ENCODE measurements at places on chromosomes 5 and 9.

GRCh38 chr5:163861670-163862069 lies 356.3 kb downstream of the MAT2B start:
- no peak for DNase-seq

DNA sequence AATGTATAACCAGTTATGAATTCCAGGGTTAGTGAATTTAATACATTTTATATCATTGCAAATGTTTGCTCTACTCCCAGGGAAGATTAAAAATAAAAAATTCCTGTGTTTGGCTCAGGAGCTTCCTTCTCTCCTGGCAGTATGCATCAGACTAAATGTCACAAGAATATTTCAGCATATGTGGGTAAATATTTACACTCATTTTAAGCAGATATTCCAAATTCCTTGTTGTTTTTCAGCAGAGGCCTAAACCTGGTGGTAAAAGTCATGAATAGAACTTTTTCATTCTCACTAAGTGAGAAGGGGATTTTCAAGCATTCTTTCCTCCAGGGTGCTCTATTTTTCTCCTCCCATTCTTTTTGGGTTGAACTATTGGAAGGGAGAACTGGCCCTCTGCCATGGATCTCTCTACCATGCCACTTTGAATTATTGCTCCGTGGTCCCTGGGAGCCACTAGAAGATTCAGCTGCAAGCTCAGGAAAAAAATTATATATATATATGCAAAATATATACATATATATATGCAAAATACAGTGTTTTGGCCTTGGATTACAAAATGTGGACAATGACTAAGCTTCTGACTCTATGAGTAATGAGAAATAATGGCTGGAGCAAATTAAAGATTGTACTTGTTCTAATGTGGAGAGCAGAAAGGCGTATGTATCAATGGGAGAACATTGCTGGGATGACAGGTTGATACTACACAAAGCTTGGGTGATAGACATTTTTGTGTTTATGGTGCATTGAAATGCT lies 180.6 kb upstream of the PAPPA start:
- DNase-seq: no peak

- no peak for DNase-seq
Observed at GRCh38 chr5:14977058-14977685, 105.6 kb upstream of the ANKH start.

- DNase-seq: no peak
Observed at GRCh38 chr5:10069637-10070313, 179.9 kb downstream of the ATPSCKMT start.

DNA sequence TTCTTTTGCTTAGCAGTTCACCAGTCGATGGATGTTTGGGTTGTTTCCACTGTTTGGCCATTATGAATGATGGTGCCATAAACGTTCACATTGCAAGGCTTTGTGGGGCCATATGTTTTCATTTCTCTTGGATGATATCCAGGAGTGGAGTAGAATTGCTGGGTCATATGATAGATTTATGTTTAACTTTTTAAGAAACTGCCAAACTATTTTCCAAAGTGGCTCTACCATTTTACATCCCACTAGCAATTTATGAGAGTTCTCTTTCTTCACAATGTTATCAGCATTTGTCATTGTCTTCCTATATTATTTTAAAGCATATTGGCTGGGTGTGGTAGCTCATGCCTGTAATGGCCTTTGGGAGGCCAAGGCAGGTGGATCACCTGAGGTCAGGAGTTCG lies 5.2 kb downstream of the GPR107 start:
- DNase-seq: no peak

- DNase-seq: peak; percentile 28
Observed at GRCh38 chr5:133967698-133968203, 674 bp downstream of the C5orf15 start.

DNA sequence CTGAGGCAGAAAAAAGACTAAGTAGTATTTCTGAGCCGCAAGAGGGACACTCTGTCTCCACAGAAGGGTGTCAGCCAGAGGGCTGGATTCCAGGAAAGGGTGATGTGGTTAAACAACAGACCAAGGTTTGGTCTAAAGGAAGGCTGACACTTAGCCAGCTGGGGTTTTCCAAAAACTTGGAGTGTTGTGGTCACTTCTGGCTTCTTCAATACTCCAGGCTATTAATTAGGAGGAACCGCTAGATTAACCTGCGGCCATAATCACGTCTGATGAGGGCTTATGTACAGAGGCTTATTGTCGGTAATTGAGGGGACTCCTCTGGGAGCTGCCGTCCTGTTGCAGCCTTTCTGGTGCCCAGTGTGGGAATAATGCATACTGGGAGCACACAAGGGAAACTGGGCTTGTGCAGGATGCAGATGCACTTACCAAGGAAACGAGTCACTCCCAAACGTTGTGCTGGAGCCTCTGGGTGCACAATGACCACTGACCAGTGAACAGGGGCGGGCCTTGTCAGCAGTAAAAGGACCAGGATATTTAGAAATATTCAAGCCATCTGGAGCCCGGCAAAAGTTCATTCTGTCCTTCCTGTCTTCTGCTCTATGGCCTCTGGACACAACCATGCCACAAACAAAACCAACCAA lies 70.2 kb upstream of the TUT7 start:
- no peak for DNase-seq

- no peak for DNase-seq
Observed at GRCh38 chr9:129761901-129762369, 9.1 kb upstream of the PTGES start.

DNA sequence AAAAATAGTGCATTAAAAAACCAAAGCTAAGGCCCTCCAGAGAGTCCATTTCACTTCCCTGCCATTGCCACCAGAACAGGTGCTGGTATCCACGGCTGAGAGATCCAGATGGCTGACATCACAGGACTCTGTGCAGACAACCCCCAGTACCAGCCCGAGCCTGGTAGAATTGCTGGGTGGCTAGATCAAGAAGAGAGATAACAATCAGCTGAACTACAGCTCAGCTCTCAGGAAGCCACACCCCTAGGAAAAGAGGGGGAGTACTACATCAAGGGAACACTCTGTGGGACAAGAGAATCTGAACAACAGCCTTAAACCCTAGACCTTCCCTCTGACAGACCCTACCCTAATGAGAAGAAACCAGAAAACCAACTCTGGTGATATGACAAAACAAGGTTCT lies 73.8 kb upstream of the SLIT3 start:
- DNase-seq: no peak

GRCh38 chr5:95743232-95743631 lies 12.1 kb downstream of the RHOBTB3 start:
- DNase-seq: no peak

Measured in germinal center (tissue), 1 donor.